ENCODE measurements at places on chromosomes 4 and X.

- no peak for DNase-seq
Measured at GRCh38 chr4:171622729-171623128, 190.5 kb upstream of the GALNTL6 start.

- no peak for DNase-seq
Measured at GRCh38 chrX:148269513-148269912, 230.9 kb upstream of the AFF2 start.

DNA sequence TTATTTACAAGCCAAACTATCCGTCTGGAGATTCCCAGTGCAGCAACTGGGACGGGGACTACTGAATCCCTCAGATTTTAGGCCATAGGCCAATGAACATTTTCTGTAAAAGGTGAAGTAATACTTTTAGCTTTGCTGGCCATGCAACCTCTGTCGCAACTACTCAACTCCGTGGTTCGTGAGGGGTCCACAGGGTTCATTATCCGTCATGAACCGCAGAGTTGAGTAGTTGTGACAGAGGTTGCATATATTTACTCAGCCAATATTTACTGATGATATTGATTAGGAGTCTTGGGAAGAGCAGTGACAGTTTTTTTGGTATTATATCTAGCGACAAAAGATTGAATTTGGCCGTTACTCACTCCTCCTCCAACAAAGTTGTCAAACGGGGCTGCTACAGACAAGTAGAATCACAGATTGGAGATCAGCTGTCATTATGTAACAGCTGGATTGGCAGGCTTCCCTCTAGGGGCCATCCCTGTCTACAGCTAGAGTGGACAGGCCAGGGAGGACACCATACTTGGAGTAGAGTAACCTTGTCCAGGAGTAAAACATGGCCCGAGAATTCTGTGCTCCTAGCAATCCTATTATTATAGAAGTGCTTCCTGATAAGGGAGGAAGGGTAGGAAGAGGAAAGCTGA is 37.2 kb upstream of the CD38 start:
- DNase-seq: no peak

- DNase-seq: peak; percentile 50
Measured at GRCh38 chr4:93791570-93792195, 36.9 kb upstream of the ATOH1 start.

- no peak for DNase-seq
Measured at GRCh38 chr4:80086296-80086695, 13.3 kb upstream of the ANTXR2 start.

DNA sequence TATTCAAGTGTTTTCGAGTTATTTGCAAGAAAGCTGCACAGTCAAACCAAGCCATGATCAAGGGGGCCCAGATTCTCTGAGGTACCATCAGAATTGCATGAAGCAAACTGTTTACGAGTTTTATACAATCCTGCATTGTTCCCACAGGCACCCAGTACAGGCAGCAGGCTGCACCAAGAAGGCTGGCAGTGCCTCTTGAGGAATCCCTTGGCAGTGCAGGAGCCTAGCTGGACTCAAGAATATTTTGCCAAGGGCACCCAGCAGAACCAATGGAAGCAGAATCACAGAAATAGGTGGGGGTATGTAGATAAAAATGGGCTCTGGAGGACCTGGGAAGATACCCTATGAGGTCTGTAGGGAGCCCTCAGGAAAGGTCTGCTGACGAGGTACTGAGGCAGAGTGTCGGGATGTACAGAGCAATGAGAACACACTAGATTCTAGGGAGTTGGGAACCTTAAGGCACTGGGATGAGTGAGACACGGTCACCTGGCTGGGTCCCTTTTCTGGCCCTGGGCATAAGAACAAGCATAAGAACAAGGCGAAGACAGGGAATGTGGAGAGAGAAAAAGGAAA is 2.5 kb upstream of the PLP1 start:
- DNase-seq: no peak

- peak; percentile 65 for DNase-seq
Measured at GRCh38 chrX:10110984-10111363, 45.8 kb upstream of the CLCN4 start.

- DNase-seq: no peak
Measured at GRCh38 chr4:1582227-1582626, 101.9 kb downstream of the FAM53A start.

DNA sequence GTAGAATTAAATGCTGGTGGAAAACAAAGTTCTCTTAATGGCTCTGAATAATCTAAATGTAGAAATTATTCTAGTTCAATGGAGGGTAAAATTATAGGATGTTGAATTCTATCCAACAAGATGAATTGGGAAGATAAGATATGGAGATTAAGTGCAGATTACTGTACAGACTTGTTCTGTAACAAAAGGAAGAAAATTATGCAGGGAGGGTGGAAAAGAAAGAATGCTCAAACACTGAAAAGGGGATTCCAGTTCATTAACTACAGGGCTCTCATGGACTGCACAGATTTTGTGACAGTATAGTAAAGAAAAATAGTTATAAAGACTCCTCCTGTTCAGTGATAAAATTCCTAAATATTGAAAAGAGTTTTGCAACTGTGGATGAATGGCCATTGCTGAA is 1794.0 kb upstream of the PCDH7 start:
- no peak for DNase-seq

DNA sequence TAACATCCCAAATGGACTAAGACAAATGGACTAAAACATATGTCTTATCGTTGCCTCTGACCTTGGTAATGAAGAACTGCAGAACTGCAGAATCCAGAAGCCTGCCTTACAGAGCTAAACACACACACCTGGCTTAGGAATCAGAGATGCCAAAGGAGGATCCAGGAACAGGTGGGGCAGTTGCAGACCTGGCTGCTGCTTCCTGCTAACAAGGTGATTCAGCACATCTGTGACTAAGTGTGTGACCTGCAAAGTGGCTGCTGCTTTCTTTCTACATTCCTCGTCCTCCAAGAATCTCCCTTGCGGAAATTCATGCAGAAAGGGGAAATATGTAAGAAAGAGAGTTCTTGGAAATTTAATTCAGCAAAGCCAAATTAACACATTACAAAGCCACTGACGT is 96.8 kb upstream of the NLGN4X start:
- no peak for DNase-seq

- DNase-seq: no peak
Measured at GRCh38 chr4:82610041-82610440, 48.3 kb upstream of the TMEM150C start.

DNA sequence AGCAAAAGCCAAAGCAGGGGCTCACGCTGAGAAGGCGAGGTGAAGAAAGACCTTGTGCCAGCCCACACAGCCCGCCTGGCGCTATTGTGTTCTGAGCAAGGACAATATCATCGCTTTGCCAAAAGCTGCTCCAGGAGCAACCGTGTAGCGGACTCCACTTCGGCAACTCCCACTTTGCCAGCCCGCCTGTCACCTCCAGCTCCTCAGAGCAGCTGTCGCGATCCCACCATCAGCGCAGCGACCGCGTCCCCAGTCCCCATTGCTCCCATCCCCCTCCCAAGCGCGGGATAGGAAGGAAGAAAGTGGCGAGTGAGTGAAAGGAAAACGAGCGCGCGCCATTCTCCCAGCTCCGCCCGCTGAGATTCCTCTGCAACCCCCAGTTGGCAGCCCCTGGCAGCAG is 759 bp downstream of the ZC4H2 start:
- DNase-seq: peak; percentile 8

DNA sequence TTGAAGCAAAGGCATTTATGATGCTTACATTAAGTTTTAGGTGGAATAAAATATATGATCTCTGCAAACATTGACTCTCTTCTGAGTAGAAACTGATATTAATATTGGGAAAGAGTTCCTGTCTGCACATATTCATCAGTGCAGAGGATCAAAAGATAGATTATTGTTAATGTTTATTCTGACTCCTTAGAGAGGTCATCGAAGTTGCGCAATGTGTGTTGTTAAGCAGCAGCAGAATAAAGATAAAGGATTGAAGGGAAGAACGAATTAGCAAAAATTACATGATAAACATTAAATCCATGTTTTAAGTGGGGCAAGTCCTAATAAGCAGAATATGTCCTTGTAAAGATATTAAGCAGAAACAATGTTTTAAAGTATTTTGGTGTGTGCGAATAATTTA is 72.6 kb upstream of the MBNL3 start:
- DNase-seq: no peak

DNA sequence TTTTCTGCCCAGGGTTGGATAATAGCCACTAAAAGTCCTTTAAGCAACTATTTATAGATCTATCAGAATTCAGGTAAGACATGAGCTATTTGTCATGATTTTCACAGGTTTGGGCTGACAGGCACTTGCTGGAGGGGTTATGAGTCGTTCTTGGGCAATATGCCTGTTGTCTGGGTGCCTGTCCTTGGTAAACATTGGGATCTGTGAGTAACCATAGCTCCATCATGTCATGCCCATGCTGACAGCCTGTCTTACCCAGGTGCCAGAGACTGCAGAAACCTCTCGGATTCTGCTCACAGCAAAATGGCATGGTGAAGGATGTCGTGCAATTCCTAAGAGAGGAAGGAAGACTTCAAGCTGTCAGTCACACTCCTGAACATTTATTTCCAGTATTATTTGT is 116.0 kb upstream of the PUDP start:
- no peak for DNase-seq

Measured in GM13976 (cell line).